Neural crest cell (in vitro differentiated cells): ENCODE measurements at places on chromosomes 5 and 9.

DNA sequence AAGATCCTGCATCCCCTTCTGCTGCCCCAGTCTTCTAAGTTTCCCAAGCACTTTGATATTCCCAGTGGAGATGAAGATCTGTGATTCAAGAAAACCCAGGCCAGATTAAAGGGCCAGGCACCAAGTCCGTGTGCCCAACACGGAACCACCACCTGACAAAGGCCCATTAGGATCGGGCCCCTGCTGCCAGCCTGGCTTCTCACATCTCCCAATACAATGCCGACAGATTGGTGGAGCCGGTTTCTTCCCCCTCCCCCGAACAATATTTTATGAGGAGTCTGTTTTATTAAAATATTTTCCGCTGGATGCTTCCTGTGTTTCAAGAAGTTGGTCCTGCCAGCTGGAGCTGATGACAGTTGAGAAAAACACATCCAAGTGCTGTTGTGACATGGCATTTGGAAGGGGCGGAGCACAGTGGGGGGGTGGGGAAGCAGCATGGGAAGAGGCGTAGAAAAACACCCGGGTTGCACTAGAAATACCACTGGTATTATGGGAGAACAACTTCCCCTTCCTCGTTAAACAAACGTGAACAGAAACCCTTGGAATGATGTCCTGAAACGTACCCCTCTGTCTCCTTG is 45.0 kb downstream of the CRB2 start:
- no peak for DNase-seq

GRCh38 chr9:133112663-133113026 is 8.4 kb downstream of the RALGDS start:
- DNase-seq = no peak

GRCh38 chr9:137452761-137453642 is 6.1 kb downstream of the NSMF start:
- DNase-seq = no peak

- DNase-seq = no peak
Measured at GRCh38 chr9:21685502-21685901, 116.9 kb upstream of the MTAP start.

- DNase-seq = no peak
Measured at GRCh38 chr9:110337727-110338126, at the start of gene TXNDC8. Gene TXNDC8, minus strand, starts transcription at chr9:110337863.

GRCh38 chr9:88697764-88698432 is 162.9 kb downstream of the NXNL2 start:
- no peak for DNase-seq
